ENCODE measurements at places on chromosomes 16 and 17.

DNA sequence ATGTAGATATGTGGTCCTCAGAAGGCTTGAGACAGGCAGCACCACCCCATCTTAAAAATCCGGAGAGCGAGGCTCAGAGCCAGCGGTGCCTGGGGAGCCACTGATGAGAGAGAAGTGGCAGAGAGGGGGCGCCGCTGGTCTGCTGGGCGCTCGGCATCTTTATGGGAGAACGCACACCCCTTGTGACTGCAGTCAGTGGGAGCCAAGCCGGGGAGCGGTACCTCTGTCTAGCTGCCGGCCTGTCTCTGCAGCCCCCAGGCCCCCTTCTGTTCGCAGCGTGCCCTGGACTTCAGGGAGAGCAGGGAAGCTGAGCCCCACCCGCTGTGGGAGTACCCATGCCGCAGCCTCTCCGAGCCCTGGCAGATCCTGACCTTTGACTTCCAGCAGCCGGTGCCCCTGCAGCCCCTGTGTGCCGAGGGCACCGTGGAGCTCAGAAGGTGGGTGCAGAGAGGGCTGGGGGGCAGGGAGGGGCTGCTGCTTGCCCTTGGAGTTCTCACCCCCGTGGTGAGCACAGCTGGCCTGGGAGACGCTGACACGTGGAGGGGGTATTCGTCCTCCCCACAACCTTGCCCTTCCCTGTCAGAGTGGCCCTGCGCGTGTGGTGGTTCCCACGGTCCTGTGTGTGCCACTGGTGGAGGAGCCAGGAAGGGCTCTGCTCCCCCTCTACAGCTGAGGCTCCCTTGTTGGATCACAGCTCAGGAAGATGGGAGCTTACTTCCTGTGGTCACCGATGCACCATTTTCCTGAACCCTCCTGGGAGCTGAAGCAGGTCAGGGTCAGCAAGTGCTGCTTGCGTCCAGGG lies 44.8 kb downstream of the PRMT7 start:
- no peak for DNase-seq

DNA sequence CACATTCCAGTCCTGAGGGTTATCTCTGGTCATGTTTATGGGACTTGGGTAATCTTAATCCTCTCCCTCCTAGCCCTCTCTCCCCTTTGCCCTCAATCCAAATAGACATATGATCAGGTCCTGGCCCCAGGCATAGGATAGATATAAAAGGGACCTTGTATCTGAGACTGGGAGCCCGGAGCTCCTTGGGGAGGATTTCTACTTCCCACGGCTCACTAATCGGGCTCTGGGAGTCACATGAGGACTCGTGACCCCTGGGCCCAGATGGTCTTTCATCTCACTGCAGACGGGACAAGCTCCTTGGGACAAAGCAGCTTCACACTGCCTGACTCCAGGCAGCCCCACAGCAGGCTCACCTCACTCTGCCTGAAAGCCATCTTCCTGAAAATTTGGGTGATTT lies 57.8 kb upstream of the LYRM9 start:
- no peak for DNase-seq

DNA sequence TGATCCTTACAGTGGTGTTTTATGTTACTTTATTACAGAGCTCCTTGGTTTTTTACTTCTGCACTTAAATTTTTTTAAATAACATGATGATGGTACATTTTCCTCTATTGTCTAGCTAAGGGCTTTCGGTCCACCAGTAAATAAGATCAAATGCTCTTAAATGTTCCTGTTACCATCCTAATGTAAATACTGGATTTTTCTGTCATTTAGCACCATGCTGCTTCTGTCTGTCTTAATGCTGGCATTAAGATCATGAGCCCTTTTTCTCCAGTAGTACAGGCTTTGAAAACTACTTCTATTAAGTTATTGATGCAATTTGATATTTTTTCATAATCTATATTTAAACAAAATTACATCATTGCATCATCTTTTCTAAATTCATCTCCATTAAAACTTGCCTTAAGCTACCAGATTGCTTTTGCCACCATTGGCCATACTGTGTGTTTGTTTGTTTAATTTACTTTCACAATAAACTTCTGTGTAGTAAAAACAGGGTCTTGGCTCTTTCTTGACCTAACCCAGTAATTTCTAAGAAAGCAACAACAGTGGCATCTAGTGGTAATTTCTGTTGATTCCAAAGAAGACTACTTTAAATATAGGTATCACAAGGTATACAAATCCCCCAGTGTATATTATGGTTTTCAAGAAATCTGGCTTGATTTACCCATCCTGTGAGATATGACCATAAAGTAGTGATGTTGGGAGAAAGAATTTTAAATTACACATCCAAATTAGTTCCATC lies 9.0 kb upstream of the PHAF1 start:
- DNase-seq, result no peak

DNA sequence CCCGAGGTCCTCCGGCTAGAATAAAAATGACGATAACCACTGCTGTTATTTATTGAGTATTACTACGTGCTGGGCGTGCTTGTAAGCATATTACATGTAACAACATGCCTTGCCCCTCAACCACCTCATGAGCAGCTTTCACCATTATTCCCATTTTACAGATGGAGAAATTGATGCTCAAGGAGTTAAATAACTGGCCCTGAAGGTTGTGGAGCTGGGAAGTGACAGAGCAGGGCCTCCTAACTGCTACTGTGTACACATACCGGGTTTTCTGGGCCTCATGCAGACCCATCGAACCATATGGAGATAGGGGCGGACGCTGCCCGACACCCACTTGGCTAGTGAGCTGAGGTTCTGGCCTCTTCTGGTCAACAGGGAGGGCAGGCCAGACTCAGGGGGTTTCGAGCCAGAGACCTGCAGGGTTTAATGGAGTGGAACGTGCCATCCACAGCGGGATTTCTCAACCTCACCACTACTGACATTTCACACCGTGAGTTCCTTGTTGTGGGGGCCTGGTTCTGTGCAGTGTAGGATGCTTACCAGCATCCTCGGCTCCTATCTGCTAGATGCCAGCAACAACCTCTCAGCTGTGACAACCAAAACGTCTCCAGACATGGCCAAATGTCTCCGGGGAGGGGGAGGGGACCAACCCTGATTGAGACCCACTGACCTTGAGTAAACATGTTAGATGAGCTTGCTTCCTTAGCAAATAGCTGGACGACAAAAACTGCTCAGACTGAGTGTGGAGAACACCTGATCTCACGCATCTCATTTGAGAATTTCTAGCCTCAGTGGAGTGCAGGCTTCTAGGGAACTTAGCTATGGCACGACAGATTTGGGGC lies 432.0 kb downstream of the SLC39A11 start:
- DNase-seq, result no peak

DNA sequence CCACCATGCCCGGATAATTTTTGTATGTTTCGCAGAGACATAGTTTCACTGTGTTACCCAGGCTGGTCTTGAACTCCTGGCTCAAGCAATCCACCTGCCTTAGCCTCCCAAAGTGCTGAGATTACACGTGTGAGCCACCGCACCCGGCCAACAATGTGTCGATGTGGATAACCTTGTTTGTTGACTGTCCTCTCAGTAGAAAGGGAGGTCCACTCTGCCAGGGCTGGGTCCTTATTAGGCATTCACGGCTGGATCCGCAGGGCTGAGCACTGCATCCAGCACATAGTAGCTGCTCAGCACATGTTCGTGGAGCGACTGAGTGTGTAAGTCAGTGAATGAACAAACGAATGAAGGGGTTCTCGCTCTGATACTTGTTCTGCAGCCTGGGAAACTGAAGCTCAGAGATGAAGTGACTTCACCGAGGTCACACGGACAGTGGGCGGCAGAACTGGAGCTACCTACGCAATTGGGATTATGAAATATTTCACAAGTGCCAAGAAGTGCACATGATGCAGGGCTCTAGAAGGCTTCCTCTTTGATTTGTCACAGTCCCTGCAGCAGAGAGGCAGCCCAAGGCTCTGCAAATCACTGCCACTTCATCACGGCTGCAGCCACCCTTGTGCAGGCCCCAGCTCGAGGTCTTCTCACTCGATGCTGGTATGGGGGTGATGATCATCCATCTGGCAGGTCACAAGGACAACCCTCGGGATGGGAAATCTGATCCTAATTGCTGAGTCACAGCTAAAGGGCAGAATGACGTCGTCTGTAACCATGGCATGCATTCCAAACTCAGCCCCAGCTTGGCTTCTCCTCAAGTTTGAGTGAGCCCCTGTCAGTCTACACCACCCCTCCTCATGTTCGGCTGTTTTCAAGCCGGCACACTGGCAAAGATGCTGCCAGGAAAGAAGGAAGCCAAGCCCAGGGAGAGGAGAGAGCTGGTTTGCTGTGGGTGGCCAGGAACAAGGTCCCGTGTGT lies 28.0 kb upstream of the SNN start:
- DNase-seq, result no peak

- no peak for DNase-seq
Observed at GRCh38 chr16:20726661-20727060, 15.0 kb downstream of the THUMPD1 start.

DNA sequence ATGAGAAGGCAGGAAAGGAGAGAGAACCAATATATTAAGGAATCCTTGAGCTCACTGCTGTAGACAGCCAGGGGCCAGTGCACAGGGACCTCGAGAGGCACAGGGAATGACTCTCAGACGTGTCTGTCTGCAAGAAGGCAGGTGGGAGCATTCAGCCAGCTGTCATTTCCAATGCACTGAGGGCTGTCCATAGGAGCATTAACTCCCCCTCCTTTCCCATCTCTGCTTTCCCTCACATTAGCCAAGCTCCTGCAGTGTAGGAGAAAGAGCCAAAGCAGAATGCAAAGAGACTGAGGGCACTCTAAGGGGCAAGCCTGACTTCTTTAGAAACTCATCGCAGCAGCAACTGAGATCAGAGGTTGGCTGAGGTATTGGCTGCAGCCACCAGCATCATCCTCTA lies 218.3 kb downstream of the CDH13 start:
- no peak for DNase-seq

GRCh38 chr16:85042606-85043005 lies 15.0 kb downstream of the KIAA0513 start:
- DNase-seq, result no peak

GRCh38 chr16:71848622-71849021 lies 2.8 kb downstream of the ATXN1L start:
- DNase-seq, result no peak

DNA sequence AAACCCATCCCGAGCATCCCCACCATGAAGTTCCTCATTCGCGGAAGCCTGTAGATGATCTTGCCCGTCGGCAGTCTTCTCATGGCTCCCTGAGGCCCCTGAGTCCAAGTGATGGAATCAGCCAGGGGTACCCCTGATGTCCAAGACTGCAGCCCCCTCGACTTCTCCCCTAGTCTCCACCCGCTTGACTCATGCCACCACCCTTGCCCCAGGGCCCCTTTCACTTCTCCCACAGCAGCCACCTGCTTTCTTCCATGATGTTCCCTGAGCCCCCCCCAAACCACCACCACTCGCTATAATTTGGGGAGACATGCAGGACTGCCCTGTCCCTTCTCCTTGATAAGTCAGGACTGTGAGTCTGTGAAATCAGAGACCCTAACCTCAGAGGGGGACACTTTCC lies 11.4 kb downstream of the BEAN1 start:
- no peak for DNase-seq

- DNase-seq, result no peak
Observed at GRCh38 chr17:46212634-46213435, 19.6 kb upstream of the KANSL1 start.

DNA sequence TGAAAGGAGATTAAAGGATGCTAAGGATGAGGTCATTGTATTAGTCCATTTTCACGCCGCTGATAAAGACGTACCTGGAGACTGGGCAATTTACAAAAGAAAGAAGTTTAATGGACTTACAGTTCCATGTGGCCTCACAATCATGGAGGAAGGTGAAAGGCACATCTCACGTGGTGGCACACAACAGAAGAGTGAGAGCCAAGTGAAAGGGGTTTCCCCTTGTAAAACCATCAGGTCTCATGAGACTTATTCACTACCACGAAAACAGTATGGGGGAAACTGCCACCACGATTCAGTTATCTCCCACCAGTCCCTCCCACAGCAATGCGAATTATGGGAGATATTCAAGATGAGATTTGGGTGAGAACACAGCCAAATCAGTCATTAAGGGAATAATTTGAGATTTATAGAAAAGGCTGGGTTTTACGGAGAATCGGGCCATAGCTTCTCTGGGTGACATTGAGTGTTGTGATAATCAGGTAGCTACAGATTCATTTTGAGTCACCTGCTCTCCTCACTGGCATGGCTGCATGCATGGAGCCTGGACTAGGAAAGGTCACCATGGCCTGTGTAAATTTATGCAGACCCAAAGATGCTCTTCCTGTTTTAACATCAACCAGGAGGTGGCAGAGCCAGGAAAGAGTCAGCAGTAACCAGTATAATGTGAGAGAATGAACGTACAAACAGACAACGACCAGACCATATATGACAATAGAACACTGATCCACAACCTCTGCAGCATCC lies 40.5 kb upstream of the DYNLRB2 start:
- no peak for DNase-seq

GRCh38 chr17:8148560-8148959 lies 3.6 kb downstream of the PER1 start:
- no peak for DNase-seq

DNA sequence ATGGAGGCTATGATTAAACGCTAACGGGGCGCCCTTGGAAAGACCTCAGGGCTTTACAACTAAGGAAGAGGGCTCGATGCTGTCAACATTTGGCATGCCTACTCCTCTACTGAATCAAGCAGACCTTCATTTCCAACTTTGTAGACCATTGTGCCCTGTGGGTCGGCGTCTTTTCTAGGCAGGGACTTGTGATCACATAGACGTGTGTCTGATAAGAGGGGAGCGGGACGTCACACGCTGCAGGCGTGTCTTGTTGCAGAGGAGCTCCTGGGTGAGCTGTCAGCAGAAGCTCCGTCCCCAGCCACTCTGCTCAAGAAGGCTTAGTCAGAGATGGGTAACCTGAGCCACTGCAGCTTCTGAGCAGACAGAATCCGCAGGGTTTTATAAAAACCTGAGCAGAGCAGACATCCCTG lies 2.8 kb downstream of the MAPK8IP3 start:
- no peak for DNase-seq

DNA sequence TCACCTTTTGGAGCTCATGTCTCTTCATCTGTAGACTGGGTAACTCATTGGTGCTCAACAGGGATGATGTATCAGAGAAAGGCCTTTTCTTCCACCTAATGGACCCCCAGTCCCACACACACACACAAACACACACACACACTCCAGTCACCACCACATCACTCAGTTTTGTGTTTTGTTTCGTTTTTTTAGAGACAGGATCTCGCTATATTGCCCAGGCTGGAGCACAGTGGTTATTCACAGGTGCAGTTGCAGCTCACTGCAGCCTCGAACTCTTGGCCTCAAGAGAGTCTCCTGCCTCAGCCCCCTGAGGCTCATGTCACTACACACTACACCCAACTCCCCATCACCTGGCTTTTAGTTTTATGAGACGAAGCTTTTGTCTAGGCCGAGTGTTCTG lies 55.6 kb downstream of the SF3B3 start:
- DNase-seq, result no peak

Measured in NCI-H2081 treated with DMSO at 0.1 percent for 48 hours (cell line).